Thoracic aorta (tissue), 2 donors: ENCODE measurements at places on chromosomes 3 and 15.

DNA sequence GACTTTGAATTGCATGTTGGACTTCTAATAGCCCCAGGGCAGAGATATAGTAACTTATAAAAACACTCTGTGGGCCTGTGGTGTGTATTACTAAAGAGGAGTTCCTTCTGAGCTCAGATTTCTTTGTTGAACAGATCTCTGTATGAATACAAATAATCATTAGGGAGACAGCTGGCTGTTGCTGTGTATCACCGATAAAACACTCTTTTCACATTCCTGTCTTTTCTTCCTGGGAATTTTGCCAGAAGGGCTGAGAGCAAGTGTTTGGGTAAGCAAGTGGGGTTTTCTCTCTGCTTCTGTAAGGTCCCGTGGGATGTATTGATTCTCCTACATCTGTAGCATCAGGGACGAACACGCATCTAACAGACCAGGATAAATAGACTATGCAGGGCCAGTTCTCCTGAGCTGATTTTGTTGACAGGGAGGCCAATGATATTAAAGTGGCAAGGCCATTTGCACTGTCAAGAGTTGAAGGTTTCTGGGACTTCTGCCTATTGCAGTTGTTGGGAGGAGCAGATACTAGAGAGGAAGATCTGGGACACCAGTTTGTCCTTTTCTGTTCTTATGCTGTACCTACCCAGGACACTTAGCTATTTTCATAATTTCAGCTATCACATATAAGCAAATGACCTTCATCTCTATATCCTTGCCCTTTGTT lies 225.9 kb upstream of the CD96 start:
- DNase-seq, result no peak

GRCh38 chr15:68537097-68537496 lies 41.7 kb upstream of the CORO2B start:
- DNase-seq, result no peak

- no peak for DNase-seq
Measured at GRCh38 chr3:13217736-13218540, 144.7 kb upstream of the IQSEC1 start.

- DNase-seq, result no peak
Measured at GRCh38 chr15:75362642-75363249, 5.7 kb downstream of the MAN2C1 start.

GRCh38 chr3:112020674-112021085 lies 13.9 kb upstream of the TMPRSS7 start:
- DNase-seq, result no peak

- DNase-seq, result no peak
Measured at GRCh38 chr3:172562871-172563865, 39.9 kb upstream of the TNFSF10 start.

DNA sequence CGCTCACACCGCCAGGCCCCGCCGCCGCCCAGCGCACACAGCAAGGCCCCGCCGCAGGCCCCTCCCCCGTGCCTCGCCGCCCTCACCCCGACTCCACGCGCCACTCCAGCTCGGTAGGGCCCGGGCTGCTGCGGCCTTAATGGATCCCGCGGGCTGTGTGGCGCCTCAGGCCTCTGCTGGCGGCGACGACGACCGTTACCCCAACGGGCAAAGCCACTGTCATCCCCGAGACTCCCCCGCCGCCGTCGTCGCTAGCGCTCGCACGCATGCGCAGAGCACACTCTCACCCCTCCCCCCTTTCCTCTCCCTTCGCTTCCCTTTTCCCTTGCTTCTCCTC lies at the start of gene MSL2:
Gene MSL2 (minus strand): TSS at position 272 of the 337 bp plus-strand sequence. CDS start 1,222 bp downstream, outside the sequence.
- DNase-seq, result no peak

DNA sequence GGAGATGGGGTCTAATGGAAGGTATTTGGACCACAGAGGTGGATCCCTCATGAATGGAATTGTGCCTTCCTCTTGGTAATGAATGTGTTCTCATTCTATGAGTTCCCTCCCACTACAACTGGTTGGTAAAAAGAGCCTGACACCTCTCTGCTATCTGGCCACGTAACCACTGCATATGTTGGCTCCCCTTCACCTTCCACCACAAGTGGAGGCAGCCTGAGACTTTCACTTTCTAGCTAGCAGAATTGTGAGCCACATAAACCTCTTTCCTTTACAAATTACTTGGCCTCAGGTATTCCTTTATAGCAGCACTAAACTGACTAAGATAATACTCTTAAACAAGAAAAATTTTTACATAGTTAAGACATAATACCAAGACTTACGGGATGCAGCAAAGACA lies 155.3 kb downstream of the NR1I2 start:
- no peak for DNase-seq

DNA sequence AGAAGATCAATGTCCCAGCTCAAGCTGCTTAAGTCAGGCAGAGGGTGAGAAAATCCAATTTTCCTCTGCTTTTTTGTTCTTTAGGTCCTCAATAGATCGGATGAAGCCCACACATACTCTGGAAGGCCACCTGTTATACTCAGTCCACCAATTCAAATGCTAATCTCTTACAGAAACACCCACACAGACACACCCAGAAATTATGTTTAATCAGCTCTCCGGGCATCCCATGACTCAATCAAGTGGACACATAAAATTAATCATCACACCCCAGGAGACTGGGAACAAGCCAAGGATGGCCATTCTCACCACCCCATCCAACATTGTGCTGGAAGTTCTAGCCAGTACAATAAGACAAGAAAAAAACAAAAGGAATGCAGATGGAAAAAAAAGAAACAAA lies 67.8 kb upstream of the SLC24A5 start:
- no peak for DNase-seq

- DNase-seq, result no peak
Measured at GRCh38 chr3:133855772-133856171, 39.9 kb downstream of the RAB6B start.

- DNase-seq, result no peak
Measured at GRCh38 chr3:138942271-138942670, 4.7 kb downstream of the FOXL2 start.

DNA sequence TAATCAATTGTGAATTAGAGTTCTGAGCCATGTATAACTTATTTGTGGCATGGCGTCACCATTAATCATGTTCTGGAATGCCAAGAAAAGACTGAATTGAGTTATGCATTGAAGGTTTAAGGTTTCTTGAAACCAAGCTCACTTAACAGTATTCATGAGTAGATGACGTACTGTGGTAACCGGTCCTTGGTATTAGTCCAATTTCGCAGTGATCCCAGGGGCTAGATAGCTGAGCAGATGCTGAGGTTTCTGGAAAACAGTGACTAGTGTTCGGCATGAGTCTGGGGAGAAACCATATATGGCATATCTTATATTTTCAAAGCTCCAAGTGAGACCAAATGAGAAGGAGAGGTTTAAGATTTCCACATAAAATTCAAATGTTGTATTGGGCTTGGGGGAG lies 218.3 kb upstream of the LYSMD4 start:
- DNase-seq, result no peak

GRCh38 chr3:157916672-157917071 lies 189.5 kb downstream of the SHOX2 start:
- DNase-seq, result no peak

DNA sequence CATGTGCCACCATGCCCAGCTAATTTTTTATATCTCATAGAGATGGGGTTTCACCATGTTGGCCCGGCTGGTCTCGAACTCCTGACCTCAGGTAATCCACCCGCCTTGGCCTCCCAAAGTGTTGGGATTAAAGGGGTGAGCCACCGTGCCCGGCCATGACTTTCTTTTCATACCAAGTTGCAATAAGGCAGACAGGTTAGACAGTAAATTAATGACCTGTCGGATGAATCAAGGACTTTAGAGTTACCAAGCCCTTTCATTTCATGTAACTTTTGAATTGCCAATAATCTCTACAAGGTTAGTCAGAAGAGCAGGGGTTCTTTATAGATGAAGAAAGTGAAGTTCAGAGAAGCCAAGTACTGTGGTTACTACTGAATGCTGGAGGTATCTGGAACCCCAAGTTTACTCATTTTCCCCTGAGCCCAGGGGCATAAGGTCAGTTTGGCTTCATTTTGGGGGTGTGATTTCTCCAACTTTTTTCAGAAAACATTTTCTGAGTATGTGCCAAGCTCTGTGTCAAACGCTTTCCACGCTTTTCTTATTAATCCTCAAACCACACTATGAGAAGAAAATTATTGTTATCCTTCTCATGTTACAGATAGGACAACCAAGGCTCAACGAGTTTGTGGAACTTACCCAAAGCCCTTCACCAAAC lies 11.9 kb downstream of the PRICKLE2 start:
- DNase-seq, result no peak

GRCh38 chr3:136960838-136961836 lies 3.4 kb downstream of the IL20RB start:
- no peak for DNase-seq

DNA sequence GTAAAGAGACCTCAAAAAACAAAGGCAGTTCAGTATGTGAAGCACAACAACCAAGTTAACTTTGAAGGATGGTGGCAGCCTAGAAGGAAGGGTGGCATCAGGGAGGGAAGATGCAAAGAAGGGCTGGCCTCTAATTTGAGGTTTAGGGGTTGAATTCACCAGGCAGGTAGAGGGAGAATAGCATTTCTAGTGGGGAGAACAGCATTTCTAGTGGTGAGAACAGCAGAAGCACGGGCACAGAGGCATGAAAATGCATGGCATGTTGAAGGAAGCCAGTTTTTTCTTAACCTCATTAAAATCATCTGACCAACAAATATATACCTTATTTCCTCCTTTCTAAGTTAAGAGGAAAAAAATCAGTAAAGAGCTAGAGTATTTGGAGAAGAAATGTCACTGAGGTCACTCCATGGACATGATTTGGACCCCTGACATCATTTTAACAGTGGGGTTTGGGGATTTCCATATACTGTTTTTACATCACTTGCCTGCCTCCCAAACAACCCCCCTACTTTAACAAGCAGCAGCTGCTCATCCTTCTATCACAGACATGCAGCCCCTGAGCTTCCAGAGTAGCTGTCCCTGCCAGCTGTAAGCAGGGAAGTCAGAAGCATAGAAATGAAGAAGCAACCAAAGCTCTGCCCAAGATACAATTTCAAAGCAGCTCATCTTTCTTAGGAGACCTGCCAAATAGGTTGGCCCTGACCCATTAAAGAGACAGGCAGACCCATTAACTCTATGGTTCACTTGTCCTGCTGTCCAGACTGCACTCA lies 2.4 kb upstream of the POPDC2 start:
- no peak for DNase-seq

- DNase-seq, result no peak
Measured at GRCh38 chr3:85584779-85585356, 626.1 kb downstream of the CADM2 start.

DNA sequence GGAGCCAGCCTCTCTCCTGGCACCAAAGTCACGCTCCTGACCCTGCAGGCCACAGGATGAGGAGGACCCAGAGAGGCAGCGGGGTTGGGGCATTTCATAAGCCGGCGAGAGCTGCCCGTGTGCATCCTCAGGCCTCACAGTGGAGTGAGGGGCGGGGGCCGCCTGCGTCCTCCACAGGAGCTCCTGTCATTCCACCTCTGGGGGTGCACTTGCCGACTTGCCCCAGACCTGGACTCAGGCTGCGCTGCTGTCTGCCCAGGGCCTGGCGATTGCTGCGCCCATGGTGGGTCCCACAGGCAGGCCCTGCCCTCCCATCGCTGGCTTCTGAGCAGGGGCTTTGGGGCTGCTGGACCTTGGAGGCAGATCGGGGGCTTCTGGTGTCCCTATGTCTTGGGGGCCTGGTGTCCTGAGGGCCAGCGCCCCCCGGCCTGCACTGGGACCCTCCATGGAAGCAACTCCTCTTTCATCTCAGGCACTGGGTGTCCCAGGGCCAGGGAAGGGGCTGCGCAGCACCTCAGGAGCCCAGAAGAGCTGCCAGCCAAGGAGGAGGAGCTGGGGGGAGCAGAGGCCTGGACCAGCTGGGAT lies 184.0 kb downstream of the GOLGA6L6 start:
- DNase-seq, result no peak

GRCh38 chr15:47523681-47524475 lies 193.4 kb upstream of the SEMA6D start:
- DNase-seq, result no peak

GRCh38 chr3:174156200-174156599 lies 702.9 kb upstream of the NAALADL2 start:
- no peak for DNase-seq

- no peak for DNase-seq
Measured at GRCh38 chr3:188900421-188900951, 271.3 kb upstream of the TPRG1 start.

- DNase-seq, result no peak
Measured at GRCh38 chr3:126441256-126441880, 34.3 kb downstream of the ZXDC start.

DNA sequence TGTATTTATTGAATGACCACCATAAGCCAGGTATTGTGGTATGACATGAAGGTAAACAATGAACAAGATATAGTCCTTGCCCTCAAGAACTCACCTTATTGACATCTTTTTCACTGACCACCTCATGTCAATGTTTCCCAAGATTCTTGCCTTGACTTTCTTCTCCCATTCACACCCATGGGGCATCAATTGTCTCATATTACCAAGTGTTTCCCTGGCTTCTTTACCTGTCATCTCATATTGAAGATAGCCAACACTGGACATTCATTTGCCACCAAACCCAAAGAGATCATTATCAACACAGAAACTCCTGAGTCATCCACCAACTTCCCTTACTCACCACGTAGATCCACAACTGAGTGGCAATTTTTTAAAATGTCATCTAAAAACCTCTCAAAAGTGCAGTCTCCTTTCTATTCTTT lies 2.2 kb downstream of the EFHB start:
- DNase-seq, result no peak

DNA sequence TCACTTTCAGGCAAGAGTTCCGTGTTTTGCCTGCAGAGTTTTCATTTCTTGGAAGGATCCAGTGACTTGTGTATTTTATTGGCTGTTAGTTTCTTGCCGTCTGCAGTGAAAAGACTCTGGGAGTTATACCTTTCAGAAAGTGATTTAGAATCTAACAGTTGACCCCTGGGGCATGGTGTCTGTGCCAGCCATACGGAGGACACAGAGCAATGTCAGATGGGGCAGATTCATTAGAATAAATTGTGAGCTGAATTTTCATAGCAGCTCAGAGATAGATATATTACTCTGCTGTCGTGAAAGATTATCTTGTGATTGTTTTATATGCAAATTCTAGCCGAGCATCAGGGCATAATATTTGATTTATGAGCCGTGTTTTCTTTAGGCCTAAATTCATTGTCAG lies 131.6 kb downstream of the SV2B start:
- no peak for DNase-seq

DNA sequence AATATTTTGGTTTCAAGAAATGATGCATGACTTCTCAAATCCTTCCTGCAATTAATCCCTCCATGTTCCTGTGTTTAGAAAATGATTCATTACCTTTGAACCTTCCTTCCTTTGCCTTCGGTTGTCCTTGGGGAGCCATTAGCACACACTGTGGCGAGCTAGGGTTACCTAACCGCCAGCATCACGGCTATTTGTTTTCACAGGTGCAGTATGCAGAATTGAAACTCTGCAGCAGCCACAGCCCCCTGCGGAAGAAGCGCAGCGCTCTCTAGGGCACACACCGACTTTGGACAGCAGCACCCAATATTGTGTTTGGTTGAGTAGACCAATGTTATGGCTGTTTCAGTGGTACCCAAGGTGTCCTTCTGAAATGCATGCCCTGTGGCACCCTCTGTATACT lies 247.4 kb downstream of the MCTP2 start:
- DNase-seq, result no peak

GRCh38 chr3:120399372-120399771 lies 50.2 kb upstream of the LRRC58 start:
- DNase-seq, result no peak

GRCh38 chr3:32177702-32178198 lies 60.7 kb upstream of the CMTM8 start:
- no peak for DNase-seq
